ENCODE measurements at places on chromosomes 5 and 9.

DNA sequence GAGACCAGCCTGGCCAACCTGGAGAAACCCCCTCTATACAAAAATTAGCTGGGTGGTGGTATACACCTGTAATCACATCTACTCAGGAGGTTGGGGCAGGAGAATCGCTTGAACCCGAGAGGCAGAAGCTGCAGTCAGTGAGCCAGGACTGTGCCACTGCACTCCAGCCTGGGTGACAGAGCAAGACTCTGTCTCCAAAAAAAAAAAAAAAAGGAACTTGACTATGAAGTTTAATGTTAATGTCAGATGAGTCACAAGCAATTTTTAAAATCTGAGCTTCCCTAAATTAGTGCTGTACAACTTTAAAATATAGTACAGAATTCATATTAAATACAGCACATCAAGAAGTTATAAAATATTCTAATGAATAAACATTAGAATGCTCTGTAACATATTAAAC is 1.5 kb downstream of the MEIKIN start:
- DNase-seq: no peak

DNA sequence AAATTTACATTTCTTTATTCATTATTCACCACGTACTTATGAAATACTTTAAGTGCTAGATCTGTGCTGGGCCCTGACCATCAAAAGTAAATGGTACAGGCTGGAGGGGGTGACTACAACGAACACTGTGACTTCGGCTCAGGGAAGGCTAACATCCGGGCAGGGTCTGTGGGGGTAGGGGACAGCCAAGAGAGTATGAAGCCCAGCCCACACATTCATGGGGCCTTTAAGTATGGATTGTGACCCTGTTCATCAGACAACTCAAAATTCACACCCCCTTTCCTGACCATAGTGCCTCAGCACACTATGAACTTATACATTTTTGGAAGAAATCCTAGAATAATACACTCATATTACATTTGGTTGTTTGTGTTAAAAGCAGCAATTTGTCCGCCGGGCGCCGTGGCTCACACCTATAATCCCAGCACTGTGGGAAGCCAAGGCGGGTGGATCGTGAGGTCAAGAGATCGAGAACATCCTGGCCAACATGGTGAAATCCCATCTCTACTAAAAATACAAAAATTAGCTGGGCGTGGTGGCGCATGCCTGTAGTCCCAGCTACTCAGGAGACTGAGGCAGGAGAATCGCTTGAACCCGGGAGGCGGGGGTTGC is 33.3 kb downstream of the MORN5 start:
- DNase-seq: no peak

DNA sequence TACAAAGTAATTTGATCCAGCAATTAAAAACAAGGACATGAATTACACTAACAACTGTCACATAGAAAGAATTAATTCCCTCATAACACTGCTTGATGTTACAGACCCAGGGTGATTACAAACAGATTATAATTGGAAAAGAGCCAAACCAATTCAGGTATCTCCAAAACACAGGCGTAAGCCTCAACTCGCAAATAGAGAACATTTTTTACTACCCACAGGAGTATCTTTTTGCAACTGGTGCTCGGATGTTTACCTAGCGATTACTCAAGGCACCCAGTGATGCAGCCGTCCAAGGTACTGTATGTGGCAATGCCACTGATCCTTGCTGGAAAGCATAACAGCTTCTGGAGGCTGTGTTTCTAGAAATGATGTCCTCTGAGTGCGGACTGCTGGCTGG is 386.1 kb upstream of the KIF2A start:
- DNase-seq: no peak

DNA sequence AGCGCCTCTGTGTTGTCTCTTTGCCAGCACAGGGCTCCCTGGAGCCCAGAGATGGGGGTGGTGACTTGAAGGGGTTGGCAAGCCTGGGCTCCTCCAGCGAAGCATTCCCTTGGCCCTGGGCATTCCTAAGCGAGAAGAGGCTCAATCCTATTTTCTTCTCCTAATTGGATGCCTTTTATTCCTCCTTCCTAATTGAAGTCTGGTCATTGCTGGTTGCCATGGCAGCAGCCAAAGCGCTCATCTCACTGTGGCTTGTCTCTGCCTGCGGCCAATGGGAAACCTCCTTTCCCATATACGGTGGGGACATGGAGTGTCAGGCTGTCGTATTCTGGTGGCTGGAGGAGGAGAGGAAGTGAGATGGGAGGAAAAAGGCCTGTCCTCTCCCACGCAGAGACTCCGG is 52.3 kb upstream of the RARS1 start:
- DNase-seq: no peak

DNA sequence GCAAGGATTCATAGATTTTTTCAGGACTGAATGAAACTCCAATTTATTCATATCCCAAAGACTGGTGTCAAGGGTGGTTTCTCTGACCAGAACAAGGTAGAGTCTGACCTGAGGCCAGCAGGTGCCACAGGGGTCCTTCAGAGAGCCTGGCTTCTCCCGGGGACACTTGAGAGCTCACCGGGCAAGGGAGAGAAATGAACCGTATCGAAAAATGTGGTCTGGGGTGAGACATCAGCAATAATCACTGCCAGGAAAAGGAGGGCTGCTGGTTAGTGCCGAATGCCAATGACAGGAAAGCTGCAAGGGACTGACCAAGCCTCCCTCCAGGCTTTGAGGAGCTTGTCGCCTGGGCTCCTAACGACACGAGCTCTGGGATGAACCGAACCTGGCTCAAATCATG is 142.7 kb downstream of the TTLL11 start:
- DNase-seq: no peak

DNA sequence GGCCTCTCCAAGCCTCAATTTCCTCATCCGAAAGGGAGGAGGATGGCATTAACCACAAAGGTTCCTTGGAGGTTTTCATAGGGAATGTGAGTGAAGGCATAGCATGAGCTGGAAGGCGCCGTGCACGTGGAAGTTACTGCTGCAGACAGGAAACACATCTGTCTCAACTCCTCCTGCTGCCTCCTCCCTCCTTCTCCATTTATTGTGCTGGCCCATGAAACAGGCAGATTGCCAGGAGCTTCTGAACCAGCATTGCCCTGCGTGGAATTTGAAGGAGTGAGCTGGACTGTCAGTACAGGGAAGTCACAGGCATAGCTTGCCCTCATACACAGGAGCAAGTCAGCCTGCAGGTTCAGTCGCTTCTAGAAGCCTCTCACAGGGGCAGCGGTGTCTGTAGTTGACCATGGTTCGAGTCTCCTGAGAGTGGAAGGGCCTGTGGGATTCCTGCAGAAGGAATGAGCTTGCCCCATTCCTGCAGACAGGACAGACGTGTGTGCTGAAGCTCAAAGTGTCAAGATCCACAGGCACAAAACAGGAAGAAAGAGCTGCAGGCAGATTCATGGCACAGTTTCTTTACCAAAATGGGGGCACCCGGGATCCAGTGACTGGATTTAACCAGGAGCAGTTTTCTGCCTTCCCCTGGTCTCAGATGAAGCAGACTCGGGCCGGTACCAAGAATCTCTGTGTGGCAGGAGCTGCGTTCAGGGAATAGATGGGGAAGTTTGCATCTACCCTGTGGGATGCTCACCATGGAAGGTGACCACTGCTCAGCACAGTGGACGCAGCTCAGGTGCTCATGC is 48.7 kb upstream of the CTSL start:
- no peak for DNase-seq

DNA sequence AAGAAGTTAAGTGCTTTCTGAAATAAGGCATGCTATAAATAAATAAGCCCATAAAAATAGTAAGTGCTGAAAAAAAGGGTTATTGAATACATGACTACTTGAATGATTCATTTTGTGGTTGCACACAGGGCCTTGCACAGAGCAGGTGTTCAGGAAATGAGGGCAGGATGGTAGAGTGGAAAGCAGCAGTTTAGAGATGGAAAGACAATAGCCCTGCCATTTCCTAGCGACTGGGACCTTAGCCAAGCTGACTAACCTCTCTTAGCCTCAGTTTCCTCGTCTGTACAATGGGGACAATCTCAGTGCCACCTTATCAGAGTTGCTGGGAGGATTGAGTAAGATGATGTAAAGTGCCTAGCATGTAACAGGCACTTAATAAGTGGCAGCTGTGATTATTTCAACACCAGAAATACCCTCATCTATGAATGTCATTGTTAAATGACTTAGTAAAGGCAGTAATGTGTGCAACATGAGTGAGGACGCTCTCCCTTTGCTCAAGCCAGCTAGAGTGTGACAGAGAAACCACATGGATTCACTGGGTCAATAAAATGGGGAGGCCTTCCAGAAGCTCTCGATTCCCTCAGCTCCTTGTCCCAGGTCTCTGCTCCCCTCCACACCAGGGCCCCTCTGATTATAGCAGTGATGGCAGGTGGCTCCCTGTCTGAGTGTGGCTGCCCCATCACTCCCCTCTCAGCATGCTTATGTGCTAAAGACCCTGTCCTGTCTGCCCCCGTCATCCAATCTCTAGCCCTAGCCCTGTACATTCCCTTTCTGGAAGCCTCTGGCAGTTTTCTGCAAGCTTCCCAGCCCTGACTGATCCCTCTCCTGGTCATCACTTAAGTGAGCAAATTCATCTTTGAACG is 16.0 kb upstream of the PHF19 start:
- DNase-seq: no peak

GRCh38 chr9:134314039-134314949 is 12.0 kb upstream of the RXRA start:
- DNase-seq: no peak

All from activated CD4-positive, alpha-beta T cell treated with anti-CD3 and anti-CD28 coated beads for 24 hours (primary cell).